ENCODE measurements at places on chromosomes 16 and 17. TPM values are rescaled to one million over a fixed set of nuclear protein-coding genes. Genes with fewer than 3 reads are reported as not detected.

DNA sequence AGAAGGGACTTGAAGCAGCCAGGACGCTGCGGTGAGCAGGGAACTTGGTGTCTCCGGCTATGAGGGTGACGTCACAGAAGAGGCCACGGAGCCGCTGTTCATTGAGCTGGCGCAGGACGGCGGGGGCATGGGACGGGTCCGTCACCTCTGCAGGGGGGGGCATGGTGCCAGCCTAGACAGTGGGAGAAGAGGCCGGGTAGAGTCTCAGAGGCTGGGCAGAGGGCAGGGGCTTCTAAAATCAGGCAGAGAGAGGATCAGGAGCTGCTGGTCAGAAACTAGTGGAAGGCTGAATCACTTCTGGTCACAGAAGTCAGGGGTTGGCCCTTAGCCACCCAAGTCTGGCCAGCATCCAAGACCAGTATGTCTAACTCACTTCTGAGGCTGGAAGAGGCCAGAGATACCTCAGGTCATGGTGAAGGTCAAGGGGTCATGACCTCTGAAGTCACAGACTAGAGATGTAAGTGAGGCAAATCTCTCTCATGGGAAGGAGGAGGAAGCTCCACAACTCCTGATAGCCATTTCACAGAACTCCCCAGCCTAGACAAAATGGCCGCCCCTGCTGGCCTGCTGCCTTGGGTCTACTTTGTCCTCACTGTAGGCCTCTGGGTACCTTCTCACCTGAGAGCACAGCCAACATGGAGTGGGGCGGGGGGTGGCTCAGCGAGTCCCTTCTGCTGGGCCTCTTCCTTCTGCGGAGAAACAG lies 12.6 kb downstream of the ZBTB4 start:
- H3K36me3 ChIP-seq = peaks cover 43% of the 10 kb centered on the region
- peaks cover 65% of the 10 kb centered on the region for H3K4me1 ChIP-seq
- peak overlapping the region; percentile 85 for H3K27ac ChIP-seq

Gene CMTM2
- not detected for total RNA-seq

- no peak for DNase-seq
- no peaks in the 10 kb centered on the region for H3K27me3 ChIP-seq
- H3K4me3 ChIP-seq = no peak overlapping the region
- peak overlapping the region; percentile 60 for H3K27ac ChIP-seq
Observed at GRCh38 chr17:19242926-19243325, 5.8 kb downstream of the EPN2 start.

DNA sequence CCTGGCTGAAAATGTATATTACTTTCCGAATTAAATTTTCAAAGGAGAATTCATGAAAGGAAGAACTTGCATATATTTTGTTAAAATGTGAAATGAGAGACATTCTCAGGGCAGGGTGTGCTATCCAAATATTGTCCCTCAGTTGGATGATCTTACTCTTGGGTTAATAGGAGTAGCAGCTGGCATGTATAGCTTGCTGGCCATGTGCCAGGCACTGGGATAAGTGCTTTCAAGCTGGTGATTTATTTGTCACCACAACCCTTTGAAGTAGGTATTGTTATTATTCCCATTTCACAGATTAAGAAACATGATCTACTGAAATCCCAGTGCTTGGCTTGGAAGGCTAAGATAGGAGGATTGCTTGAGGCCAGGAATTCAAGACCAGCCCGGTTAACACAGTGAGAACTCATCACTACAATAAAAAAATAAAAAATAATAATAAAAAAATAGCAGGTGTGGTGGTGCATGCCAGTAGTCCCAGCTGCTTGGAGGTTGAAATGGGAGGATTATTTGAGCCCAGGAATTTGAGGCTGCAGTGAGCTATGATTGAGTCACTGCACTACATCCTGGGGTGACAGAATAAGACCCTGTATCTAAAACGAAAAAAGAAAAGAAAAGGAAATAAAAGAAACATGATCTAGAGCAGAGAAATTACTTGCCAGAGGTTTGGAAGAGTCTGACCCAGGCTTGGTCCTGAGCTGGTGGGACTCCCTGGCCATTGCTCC lies 11.6 kb upstream of the MPHOSPH6 start:
- no peaks in the 10 kb centered on the region for H3K36me3 ChIP-seq
- no peak overlapping the region for H3K4me3 ChIP-seq
- H3K4me1 ChIP-seq = no peaks in the 10 kb centered on the region

DNA sequence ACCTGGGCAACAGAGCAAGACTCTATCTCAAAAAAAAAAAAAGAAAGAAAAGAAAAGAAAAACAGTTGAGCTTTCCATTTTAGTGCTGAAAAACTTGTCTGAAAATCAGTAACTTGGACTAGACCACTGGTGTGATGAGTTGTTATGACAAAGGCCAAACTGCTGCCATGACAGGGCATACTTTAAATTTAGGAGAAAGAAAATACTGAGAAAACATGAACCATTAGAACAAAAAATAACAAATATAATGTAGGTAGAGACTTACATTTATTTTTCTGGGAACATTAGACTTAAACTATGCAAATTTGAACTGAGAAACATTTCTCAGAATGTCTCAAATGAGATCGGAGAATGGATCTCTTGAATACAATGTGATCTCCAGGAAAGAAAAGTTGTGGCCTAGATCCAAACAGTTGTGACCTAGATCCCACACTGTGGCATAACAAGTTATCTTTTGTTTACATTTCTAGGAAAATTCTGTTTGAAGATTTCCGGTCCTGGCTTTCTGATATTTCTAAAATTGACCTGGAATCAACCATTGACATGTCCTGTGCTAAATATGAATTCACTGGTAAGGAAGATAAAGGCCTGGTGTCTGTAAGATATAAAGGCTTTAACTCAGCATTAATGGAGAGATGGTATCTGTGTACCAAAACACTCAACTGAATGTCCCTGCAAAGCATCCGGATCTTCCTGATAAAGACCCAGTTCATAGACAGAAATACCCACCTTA lies 10.9 kb downstream of the OGFOD1 start:
- H3K27me3 ChIP-seq = no peaks in the 10 kb centered on the region
- DNase-seq = no peak
- H3K4me3 ChIP-seq = no peak overlapping the region
- no peak overlapping the region for H3K27ac ChIP-seq
- peaks cover 88% of the 10 kb centered on the region for H3K36me3 ChIP-seq

GRCh38 chr17:8951206-8951605 lies 14.3 kb downstream of the PIK3R5 start:
- no peak overlapping the region for H3K4me3 ChIP-seq
- H3K36me3 ChIP-seq = no peaks in the 10 kb centered on the region
- no peak overlapping the region for H3K27ac ChIP-seq
- H3K4me1 ChIP-seq = peaks cover 6% of the 10 kb centered on the region
- H3K27me3 ChIP-seq = peaks cover 47% of the 10 kb centered on the region

- peak overlapping the region; percentile 31 for H3K27ac ChIP-seq
- no peak for DNase-seq
Observed at GRCh38 chr17:51045621-51046020, 75.0 kb downstream of the SPAG9 start.

DNA sequence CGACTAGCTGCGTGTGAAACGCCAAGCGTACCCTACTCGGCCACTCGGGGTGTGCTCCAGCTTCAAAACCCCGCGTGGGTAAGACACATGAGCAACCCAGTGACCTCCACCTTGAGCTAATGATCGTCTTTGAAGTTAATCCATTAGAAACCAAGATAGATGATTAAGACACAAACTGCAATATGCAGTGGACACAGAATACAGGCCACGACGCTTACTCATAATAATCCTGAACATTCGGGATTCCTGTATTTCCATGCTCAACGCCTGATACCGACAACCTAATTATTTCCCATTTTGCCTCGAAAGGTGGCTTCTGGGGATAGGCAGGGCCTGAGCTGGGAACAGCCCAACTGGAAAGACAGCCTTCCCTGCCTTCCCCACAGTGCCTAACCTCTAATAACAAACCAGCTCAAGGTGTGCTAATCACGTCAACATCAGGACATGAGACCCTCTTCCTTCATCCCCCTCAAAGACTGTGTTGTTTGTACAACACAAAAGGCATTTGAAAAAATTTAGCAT lies 504 bp upstream of the COPRS start:
- no peak for DNase-seq
- H3K36me3 ChIP-seq = peaks cover 29% of the 10 kb centered on the region
- peaks cover 18% of the 10 kb centered on the region for H3K4me1 ChIP-seq
- peak overlapping the region; percentile 16 for H3K27ac ChIP-seq
- no peaks in the 10 kb centered on the region for H3K27me3 ChIP-seq

GRCh38 chr16:1102921-1103635 lies 7.0 kb upstream of the C1QTNF8 start:
- no peak overlapping the region for H3K27ac ChIP-seq
- H3K4me3 ChIP-seq = peak overlapping the region; percentile 43
- peaks cover 91% of the 10 kb centered on the region for H3K27me3 ChIP-seq
- peak; percentile 60 for DNase-seq

Gene TXNDC17
- total RNA-seq = 53.2 TPM

DNA sequence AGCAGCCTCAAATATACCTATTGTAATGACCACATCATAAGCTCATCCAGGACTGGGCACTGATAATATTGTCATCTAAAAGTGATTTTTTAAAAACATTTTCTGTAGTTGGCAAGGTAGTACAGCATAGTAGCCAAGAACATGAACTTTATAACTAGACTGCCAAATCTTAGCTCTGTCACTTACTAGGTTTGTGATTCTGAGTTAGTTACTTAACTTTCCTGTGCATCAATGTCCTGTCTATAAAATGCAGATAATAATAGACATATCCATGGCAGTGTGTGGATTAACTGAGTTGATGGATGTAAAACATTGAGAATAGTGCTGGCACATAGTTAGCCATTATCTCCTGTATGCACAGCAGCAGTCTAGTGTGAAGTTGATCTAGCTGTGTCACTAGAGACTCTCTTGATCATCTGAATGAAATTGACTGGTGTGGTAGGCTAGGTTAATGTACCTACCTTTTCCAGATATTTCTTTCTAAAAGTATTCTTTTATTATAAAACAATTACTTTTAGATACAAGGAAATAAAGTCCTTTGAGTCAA lies 101.5 kb downstream of the STXBP4 start:
- H3K27me3 ChIP-seq = no peaks in the 10 kb centered on the region
- no peaks in the 10 kb centered on the region for H3K4me1 ChIP-seq
- no peak overlapping the region for H3K27ac ChIP-seq
- H3K4me3 ChIP-seq = no peak overlapping the region

Gene GJD3
- 0.88 TPM for total RNA-seq

Gene KRT12
- total RNA-seq = not detected

Gene C16orf89
- 5.9 TPM for total RNA-seq

Measured in left ventricle myocardium inferior (tissue), 1 donor.